ENCODE measurements at places on chromosomes 6 and 20.

GRCh38 chr6:2502998-2503674, 247.6 kb downstream of the MYLK4 start:
- no peak for DNase-seq

DNA sequence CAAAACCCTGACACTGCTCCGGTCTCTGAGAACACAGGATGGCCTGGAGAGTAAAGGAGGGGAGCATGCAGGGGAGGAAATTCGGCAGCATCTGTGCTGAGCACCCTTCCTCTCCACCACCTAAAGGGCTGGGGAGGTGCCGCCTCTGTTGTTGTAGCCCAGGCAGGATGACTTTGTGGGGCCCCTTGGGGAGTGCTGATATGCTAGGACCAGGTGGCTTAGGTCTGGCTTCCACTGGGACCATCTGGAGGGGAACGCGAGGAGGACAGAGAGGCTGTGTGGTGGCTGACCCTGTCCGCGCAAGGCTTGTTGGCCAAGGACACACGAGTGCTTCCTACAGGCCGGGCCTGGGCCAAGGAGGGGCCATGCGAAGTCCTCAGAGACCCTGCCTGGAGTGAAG, 9.9 kb upstream of the RPS6KA2 start:
- no peak for DNase-seq

- no peak for DNase-seq
These were observed 59.6 kb upstream of the SDHAF4 start for GRCh38 chr6:70507161-70507560.

DNA sequence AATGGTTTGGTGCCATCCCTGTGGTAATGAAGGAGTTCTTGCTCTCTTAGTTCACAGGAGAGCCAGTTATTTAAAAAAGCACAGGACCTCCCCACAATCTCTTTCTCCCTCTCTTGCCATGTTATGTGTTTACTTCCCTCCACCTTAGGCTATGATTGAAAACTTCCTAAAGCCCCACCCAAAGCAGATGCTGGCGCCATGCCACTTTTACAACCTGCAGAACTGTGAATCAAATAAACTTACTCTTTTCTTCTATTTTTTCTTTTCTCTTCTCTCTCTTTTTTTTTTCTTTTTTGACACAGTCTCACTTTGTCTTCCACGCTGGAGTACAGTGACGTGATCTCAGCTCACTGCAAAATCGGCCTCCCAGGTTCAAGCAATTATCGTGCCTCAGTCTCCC, 508.4 kb upstream of the EPHA7 start:
- no peak for DNase-seq

DNA sequence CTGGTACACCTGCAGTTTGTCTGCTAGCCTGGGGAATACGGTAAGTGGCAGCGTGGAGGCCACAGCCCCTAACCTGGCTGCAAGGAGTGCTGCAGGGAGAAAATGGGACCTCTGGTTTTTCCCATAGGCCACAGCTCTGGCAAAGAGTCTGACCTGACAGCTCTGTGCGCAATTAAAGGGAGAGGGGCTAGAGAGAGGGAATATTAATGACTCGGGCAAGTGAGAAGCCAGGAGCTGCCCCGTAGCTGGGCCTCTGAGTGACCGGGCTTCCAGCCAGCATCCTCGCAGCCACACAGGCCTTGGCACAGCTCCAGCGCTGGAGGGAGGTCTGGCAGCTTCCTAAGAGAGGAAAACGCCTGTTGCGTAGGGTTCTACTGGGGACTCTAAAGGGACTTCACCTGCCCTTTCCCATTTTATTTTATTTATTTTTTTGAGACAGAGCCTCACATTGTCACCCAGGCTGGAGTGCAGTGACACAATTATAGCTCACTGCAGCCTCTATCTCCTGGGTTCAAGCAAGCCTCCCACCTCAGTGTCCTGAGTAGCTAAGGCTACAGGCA, 18.2 kb upstream of the OCSTAMP start:
- DNase-seq, result no peak

- DNase-seq, result no peak
These were observed 53.2 kb upstream of the BMP2 start for GRCh38 chr20:6714279-6714711.

- no peak for DNase-seq
These were observed 113.5 kb downstream of the SLC35B3 start for GRCh38 chr6:8321671-8322404.

- no peak for DNase-seq
These were observed 27.0 kb upstream of the PMEPA1 start for GRCh38 chr20:57736738-57737347.

GRCh38 chr20:15708984-15709598, 864.2 kb downstream of the KIF16B start:
- no peak for DNase-seq

- no peak for DNase-seq
These were observed 87.6 kb upstream of the GCM1 start for GRCh38 chr6:53236241-53236640.

DNA sequence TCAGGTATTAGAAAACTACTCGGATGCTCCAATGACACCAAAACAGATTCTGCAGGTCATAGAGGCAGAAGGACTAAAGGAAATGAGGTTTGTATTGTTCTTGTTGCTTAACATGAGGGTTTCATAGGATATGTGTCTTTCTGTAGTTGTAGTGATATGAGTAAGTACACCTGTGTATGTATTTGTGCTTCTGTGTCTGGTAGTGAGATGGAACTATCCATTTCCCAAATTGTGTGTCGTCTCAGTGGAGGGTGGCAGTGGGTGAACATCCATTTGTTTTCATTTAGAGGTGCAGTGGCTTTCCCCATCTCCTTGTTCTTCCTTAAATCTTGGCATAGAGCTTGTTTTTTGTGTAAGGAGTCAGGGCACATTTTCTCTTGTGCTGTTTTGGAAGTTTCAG, 8.2 kb downstream of the ASXL1 start:
- no peak for DNase-seq

- DNase-seq, result no peak
These were observed 105.1 kb upstream of the CNKSR3 start for GRCh38 chr6:154615483-154616025.

DNA sequence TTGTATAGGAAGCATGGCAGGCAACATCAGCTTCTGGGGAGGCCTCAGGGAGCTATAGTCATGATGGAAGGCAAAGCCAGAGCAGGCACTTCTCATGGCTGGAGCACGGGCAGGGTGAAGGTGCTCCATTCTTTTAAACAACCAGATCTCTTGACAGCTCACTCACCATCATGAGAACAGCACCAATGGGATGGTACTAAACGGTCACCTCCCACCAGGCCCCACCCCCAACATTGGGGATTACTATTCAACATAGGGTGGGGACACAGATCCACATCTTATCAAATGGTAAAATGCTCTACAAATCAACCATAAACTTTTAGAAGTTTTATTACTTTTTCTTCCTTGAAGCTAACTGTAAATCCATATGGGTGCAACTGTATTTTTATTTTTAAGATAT, 61.5 kb downstream of the MAP3K4 start:
- DNase-seq, result no peak

DNA sequence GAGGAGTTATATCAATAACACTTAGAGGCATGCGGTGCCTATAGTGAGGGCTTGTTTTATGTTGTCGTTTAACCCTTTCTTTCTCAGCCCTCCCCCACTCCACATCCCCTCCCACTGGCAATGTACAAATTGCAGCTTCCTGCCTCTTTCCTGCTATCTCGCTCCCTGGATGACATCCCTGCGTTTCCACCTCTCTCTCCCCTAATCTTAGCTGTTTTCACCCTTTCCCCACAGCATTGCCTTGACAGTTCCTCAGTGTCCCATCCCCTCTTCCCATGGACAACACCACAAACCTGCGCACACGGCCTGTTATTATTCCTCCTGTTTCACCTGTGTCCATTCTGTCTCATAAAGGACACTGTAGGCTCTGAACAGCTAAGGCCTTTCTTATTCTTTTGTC, 34.5 kb downstream of the MYB start:
- no peak for DNase-seq

DNA sequence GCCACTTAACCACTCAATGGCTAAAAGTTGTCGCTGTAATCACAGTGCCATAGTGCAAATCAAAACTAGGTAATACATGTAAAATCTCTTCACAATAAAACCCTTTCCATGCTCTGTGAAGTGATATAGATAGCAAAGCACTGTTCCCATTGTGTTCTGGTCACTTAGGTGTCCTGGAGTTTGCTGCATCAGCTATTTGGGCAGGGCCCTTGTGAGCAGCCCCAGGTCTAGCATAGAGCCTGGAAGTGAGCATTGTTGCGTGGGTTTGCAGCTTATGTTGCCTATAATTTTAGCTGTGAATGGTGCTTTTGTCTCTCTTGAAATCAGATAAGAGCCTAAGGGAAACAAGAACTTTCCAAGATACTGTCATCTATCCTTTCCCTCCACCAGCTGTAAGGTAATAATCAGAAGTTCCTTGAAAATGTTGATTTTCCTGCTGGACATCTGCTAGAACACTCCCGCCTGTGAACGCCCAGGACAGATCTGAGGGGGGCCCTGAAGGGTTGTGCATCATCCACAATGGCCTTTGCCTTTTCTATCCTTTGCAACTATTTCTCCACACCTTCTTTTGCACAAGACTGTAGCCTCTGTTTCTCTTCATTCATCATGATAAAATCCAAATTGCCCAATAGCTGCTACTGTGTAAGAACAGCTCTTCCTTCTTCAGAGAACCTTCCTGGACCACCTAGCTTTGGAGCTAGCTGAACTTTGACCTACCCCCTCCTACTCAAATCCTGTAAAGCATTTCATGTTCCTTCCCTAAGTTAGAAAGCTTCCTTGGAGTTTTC, 57.0 kb downstream of the TNFAIP3 start:
- DNase-seq, result no peak

GRCh38 chr6:71211799-71212198, 76.8 kb upstream of the OGFRL1 start:
- no peak for DNase-seq

DNA sequence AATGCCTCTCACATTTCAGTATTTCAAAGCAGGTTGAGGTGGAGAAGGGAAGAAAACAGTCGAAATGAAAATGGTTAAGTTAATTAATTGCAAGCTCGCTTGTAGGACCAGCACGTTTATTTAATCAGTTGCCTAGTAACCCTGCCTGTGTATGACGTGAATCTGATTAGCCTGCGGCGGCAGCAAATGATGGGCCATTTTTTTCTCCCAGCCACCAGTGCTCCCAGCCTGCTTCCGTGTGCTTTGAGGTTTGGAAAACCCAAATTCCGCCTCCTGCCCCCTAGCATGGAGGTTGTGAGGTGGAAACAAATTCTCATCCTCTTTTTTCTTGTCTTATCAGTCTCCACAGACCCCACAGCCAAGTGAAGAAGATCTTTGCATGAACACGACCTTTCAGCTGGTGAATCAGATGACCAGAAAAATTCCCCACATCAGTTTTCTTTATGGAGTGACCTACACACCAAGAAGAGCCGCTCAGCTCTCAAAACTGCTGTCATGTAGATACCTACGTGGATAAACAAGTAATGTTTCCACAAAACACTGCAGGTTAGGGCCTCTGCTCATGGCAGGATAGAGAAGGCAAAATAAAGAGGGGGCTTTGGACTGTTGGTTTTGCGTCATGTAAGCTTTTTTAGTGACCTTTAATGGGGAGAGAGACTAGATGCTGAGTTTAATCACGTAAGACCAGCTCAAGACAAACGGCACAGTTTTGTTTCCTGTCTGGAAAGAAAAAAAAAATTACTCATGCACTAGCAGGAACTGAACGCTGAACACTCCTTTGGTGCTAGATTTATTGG, 572.9 kb upstream of the NOX3 start:
- DNase-seq, result no peak

DNA sequence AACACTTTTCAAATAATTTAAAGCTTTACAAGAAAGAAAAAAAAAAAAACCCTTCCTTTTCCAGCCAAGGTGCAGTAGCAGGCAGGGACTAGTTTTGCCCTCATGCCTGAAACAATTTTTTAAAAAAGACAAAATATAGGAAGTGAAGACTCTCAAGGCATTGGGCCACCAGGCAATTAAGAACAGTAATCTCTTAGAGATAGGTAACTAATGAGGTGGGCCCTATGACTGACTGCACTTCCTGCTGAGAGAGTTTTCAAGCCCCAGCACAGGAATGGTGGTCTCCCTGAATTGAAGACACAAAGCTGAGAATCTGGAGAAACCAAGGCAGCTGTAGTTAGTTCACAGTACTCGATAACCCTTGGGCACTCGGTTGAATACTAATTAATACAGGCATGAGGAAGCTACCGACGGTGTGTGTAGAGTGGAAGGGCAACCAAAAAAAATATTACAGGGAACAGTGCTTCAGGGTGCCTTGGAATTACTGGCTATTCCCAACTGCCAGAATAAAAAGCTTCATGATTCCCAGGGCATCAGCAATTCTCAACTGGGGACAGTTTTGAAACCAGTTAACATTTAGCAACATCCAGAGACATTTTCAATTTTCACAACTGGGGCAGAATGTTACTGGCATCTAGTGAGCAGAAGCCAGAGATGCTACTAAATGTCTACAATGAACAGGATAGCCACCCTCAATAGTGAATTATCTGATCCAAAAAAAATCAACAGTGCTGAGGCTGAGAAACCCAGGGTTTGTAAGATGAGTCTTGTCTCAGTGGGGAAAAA, 36.0 kb upstream of the PLN start:
- no peak for DNase-seq

- DNase-seq, result no peak
These were observed 284.9 kb upstream of the NRSN1 start for GRCh38 chr6:23841116-23841515.

- DNase-seq, result no peak
These were observed 79.8 kb downstream of the QKI start for GRCh38 chr6:163494279-163494727.

GRCh38 chr6:119119989-119120388, 41.5 kb upstream of the FAM184A start:
- DNase-seq, result no peak

DNA sequence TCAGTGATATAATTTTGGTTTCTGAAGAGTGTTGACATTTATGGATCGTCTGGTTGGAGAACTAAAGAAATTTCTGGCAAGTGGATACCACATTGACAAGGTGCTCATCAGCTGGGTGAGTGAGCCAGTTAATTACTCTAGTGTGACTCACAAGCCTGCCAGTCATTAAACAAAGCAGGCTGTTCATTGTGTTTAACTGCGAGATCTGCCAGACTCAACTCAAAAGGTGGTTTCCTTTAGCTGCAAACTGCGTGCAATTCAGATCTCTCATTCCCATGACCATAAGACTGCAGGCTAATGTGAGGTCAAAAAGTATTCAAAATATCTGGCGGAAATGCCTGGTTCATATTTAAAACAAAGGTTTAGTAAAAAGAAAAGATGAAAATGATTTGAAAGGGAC, 32.5 kb upstream of the IYD start:
- DNase-seq, result no peak
